HEK293T (cell line): ENCODE measurements at places on chromosomes 3 and 15.

- DNase-seq, result no peak
Measured at GRCh38 chr15:75620058-75620820, 5.3 kb downstream of the SNUPN start.

DNA sequence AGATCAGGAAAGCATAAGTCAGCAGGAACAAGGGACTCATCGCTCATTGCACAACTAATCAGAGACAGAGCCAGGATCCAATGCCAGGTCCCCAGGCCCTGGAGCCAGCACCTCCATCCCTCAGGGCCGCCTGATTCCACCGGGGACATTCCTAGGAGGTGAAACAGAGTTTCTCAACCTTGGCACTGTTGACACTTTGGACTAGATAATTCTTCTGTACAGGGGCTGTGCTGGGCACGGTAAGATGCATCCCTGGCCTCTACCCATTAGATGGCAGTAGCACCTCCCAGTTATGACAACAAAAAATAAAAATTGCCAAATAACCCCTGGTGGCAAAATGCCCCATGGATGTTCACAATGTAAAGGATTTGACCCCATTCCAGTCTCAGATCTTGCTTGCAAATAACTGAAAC lies 127.7 kb downstream of the MTHFS start:
- no peak for DNase-seq

- DNase-seq, result no peak
Measured at GRCh38 chr3:185691622-185692021, 105.5 kb downstream of the SENP2 start.

GRCh38 chr15:76366714-76367113 lies 30.1 kb downstream of the ISL2 start:
- DNase-seq, result no peak

GRCh38 chr3:157445857-157446256 lies 9.2 kb downstream of the PTX3 start:
- no peak for DNase-seq

DNA sequence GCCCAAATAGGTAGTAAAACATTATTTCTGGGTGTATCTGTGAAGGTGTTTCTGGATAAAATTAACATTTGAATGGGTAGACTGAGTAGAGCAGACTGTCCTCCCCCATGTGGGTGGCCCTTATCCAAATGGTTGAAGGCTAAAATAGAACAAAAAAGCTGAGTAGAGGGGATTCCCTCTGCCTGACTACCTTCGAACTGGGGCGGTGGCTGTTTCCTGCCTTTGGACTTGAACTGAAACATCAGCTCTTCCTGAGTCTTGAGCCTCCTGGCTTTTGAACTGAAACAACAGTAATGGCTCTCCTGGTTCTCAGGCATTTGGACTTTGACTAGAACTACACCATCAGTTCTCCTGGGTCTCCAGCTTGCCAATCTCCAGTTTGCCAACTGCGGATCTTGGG lies 4.4 kb upstream of the GPR176 start:
- no peak for DNase-seq

GRCh38 chr3:23112491-23112890 lies 90.6 kb upstream of the UBE2E2 start:
- DNase-seq, result no peak

DNA sequence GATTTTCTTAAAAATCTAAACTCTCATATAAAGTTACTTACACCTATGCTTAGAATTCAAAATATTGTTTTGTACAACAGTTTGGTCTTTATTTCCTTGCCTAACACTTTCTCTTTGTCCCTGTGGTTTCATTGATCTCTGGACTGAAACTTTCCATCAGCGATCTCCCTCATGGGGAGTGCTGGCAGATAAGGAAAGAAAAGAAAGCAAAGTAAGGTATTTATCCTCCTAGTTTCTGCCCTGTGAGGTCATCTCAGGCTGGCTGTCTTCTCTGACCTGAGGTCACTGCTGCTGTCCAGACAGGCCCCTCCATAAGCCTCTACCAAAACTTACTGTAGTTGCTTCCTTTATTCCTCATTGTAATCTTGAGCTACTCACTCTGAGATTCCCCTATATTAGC lies 57.9 kb upstream of the EPHA6 start:
- DNase-seq, result no peak

GRCh38 chr3:78130741-78131290 lies 1090.9 kb downstream of the ROBO2 start:
- no peak for DNase-seq

DNA sequence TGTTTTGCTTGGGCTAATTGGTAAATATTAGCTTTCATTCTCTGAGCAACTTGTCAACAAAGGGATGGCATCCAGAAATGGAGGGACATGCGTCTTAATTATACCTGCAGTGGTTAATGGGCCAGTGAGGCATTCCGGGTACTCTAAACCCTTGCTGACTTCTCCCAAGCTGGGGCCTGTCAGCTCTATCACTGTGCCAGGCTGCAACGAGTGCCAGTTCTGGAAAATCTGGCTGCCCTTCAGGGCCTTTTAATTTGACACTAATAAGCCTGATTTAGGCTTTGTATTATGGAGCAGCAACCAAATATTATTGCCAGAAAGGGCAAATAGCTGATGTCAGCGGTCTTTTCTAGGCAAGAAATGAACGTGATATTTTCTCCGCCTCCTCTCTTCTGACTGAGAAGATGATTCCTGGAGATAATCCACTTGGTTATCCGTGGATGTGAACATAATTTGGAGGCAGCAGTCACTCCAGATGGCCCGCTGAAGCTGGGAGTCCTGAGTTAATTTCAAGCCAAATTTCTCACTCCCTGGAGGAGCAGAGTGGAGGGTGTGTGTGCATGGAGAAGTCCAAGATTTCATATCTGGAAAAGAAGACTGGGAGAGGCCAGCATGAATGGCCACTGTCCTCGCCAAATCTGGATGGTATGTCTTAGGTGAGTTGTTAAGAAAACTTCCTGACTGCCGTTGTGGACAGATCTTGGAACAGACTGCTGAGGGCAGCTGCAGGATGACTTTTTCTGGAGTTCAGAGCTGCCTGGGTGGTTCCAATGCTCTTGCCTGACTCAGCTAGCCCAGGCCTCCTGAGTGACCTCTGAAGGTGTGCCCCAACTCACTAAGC lies 44.4 kb upstream of the PSMD6 start:
- DNase-seq, result no peak

GRCh38 chr3:194221336-194221735 lies 85.4 kb downstream of the HES1 start:
- no peak for DNase-seq

DNA sequence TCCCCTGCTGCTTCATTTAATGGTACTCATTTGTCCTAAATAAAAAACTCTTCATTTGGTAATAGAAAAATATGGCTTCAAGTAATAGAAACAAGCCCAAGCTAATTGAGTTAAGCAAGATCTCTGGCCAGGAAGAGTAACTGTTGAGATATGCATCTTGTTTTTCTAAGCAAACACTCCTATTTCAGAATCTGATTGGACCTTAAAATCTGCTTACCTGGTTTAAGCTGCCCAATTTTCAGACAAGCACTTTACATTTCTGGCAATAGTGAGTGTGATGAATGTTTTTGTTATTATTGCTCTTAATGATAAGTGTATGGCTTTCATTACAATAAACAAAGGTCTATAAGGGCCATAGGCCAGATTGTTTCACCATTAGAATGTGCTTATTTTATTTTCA lies 86.2 kb downstream of the CMSS1 start:
- no peak for DNase-seq

DNA sequence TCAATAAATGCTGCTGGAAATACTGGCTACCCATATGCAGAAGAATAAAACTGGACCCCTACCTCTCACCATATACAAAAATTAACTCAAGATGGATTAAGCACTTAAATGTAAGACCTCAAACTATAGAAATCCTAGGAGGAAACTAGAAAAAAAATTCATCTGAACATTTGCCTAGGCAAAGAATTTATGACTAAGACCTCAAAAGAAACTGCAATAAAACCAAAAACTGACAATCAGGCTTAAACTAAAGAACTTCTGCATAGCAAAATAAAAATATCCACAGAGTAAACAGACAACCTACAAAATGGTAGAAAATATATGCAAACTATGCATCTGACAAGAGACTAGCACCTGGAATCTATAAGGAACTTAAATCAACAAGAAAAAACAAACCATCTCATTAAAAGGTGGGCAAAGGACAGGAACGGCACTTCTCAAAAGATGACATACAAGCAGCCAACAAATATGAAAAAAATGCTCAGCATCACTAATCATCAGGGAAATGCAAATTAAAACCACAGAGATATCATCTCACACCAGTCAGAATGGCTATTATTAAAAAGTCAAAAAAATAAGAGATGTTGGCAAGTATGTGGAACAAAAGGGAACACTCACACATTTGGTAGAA lies 47.0 kb downstream of the MYO9A start:
- DNase-seq, result no peak

GRCh38 chr15:66981771-66982170 lies 83.6 kb upstream of the SMAD3 start:
- DNase-seq, result peak; percentile 1

DNA sequence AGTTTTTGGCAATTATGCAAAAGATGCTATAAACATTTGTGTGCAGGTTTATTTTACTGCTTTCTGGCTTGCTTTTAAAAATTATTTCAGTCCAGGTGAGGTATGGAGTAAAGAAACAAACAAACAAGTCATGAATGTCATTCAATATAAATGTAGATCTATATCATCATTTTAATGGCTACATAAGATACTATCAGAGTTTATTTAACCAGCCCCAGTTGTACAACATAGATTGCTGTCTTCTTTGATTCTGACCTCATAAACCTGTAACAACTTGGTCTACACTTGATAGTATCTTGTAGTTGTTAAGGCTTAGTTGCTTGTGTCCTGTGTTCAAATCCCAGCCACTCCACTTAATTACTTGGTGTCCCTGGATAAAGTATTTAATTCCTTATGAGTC lies 46.0 kb upstream of the RNU6-1 start:
- no peak for DNase-seq

DNA sequence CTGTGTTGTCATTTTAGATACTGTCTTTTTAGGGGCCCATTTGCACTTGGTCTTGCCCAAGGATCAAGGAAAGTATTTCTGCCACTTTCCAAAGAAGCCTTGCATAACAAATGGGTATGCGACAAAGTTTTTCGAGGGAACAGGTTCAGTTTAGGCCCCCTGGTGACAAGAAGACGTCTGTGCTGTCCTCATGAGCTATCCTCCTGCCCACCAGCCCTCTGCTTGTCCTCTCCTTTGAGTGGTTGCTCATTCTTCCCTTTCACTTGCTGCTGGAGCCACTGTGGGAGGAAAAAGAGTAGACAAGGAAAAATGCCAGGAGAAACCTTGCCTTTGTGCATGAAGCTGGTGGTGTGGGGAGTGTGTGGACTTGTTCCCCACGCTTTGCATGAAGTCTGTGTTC lies 171.9 kb downstream of the CACNA2D3 start:
- no peak for DNase-seq

DNA sequence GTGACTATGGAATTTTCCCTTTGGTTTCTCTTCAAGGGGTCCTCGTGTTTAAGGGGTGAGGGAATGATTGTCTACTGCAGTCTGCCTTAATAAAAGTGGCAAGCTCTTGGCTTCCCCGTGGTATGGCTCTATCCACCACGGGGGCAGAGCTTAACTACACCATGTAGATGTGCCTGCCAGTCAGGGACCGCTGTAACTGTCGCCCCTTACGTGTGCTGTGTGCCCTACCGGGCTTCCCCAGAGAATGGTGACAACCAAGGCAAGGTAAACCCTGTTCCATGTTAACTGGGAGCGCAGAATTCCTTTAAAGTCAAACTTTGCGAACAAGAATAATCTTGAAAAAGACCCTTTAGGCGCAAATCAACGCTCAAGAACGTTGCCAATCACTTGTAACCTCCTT lies 966 bp upstream of the C3orf80 start:
- DNase-seq, result no peak
